ENCODE measurements at places on chromosomes 13 and 19. TPM values are rescaled to one million over a fixed set of nuclear protein-coding genes. Genes with fewer than 3 reads are reported as not detected.

Gene MATK
- total RNA-seq, result 0.66 TPM

Gene ZFP28
- total RNA-seq, result 2.1 TPM

Gene ZNF814
- total RNA-seq, result 7.1 TPM

Gene BEST2
- total RNA-seq, result 22.6 TPM

Gene ZNF547
- total RNA-seq, result 1.2 TPM

Gene CNN2
- 132 TPM for total RNA-seq

Gene DPF1
- total RNA-seq, result not detected

Gene BIVM
- total RNA-seq, result 15.5 TPM

Gene PLVAP
- 20.8 TPM for total RNA-seq

Gene TRAPPC6A
- total RNA-seq, result 35.2 TPM

Gene SHD
- total RNA-seq, result 16.8 TPM

DNA sequence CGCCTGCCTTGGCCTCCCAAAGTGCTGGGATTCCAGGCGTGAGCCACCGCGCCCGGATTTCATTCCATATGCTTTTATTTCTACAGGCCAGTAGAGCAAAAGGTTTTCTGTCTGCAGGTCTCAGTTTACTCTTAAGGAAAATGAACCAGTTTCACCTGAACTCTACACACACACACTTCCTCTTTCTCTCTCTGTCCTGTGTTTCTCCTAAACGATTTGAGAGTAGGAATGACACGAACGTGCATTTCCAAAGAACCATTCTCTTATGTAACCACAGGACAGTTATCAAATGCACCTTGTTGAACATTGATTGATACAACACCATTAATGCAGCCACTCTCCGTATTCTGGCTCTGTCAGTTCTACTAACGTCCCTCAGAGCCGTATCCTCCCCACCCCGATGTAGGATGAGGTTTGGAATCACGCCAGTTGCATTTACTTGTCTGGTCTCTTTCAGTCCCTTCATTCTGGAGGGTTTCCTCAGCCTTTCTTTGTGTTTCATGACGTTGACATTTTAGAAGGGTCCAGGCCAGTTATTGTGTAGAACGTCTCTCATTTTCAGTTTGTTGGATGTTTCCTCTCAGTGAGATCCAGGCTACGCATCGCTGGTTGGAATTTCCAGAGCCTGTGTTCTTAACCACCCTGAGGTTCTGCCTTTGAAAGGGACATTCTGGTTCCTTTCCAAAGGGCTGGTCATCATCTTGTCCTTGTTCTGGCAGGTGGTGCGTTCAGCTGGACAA is 36.0 kb downstream of the BICRA start:
- no peak for DNase-seq

DNA sequence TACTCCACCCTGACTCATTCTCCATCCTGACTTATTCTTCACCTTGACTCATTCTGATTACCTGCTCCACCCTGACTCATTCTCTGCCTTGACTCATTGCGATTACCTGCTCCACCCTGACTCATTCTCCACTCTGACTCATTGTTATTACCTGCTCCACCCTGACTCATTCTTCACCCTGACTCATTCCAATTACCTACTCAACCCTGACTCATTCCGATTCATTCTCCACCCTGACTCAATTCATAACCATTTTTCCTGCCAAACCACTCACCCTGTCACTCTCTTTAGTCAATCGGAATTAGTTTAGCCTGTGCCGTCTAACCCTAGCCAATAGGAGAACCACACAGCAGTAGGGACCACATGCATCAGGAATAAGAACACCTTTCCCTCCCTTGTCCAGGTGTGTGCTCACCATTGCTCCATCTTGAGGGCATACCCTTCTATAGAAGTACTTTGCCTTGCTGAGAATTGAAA is 1227.4 kb upstream of the PCDH20 start:
- no peak for DNase-seq

DNA sequence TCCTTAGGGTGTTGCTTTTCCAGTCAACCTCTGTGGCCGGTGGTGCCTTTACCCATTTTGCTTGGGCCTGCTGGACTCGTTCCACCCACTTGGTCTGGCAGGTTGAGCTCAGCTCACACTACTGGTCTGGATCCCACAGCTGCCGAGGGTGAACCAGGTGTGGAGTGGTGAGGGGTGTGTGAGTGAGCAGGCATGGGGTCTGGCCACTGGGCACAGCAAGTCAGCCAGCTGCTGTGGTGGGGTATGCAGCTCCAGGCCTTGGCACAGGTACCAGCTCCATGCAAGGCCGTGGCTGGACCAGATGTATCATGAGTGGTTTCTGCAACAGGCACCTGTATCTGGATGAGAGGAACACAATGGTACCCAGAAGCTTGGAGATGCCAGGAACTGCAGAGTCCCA is 277.6 kb upstream of the KLHL1 start:
- no peak for DNase-seq

GRCh38 chr13:99310382-99311031 is 3.3 kb upstream of the GPR183 start:
- no peak for DNase-seq

DNA sequence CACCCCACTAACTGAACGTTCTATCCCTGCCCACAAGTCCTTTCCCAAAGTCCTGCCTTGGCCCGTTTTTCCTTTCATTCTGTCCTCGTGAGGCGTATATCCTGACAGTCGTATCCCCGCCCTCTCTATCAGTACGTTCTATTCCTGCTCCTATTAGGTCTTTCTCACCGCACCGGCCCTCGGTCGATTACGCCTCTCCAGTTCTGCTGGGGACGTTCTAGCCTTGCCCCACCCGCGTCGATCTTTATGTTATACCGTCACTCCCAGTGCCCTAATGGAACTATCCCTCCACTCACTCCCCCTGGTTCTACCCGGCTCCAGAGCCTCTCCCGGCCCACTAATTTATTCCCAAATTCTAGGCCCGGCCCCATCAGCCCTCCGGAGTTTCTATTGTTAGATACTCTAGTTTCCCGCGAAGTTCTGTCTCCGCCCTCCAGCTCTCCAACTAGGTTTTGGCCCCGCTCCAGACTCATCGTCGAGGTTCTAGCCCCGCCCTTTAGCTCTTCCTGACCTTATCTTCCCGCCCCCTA is 2.0 kb downstream of the PLAUR start:
- peak; percentile 100 for DNase-seq

DNA sequence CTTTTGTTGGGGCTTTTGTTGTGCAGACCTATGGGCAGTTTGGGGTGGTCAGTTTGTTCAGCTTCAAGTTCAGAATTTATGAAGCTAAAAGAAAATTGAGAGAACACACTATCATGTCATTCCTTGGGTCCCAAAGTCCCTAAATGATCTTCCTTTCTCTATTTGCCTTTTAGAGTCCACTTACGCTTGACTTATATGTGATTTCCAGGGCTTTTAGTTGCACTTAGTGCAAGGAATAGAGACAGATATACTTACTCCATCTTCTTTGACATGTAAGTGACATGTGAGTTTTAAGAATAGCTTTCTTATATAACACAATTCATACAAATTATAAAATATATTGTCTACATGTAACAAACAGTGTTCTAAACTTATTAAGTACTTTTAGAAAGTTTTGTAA is 660.1 kb upstream of the SLITRK1 start:
- DNase-seq, result no peak

DNA sequence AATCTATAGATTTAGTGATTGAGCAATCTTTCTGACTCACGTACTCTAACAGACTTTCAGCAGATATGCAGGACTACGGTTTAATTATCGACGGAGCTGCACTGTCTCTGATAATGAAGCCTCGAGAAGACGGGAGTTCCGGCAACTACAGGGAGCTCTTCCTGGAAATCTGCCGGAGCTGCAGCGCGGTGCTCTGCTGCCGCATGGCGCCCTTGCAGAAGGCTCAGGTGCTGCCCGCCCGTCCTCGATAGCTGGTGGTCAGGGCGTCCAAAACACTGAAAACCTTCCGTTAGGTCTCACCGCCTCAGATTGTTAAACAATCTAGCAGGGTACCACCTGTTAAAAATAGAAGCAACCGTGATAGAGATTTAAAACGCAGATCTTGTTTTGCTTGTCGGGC is 113.2 kb upstream of the MCF2L start:
- DNase-seq, result no peak

DNA sequence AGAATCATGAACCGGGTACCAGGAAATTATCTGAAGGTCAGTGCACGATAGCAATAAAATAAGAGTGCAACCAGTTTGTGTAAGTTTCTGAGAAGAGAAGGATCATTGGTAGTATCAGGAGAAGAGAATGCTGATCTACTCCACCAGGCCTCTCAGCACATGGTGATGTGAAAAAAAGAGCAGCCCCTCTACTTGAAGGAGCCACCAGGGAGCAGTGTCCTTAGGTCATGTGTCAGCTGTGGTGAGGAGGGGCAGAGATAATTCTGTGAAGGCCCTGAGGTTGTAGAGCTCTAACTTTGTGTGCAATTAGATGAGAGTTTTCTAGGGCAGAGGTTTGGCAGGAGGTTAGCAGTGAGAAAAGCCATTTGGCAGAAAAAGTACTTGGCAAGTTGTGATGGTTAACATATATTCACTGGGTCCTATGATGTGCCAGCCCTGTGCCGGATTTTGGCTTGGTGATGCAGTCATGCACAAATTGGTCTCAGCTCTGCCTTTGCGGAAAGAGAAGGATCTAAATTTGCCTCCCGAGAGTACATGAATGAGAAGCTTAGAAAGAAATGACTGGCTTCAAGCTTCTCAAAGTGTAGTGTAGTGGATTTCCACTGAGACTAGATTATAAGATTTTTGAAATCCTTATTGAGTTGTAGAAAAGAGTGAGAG is 19.2 kb upstream of the ZC3H13 start:
- no peak for DNase-seq

DNA sequence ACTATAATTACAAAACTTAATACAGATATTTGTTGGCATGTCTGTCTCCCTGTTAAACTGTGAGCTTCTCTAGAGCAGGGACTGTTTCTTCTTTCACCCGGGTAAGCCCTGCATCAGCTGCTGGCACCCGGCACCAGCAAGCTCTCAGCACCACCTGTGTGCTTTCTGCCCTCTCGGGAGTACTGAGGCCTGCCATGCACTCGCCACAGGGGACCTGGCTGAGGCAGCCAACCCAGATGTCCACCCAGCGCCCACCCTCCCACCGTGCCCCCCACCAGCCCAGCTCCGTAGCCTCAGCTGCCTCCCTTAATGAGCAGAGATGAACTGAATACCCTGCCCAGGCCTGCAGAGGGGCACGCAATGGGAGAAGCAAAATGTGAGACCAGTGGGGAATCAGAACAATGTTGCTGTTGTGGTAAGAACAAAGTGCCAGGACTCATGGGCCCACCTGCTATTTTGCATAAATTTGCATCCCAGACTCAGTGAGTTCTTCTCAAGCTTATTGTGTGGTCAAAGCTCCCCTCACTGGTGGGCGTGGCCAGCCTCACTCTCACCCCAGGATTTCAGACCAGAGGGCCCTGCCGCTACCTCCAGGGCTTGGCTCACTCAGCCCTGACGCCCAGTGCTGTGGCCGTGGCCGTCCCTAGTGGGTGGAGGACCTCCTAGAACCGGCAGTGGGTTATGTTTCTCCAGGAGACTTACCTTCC is 14.6 kb upstream of the SERPINE3 start:
- DNase-seq, result no peak

- no peak for DNase-seq
Measured at GRCh38 chr19:42333975-42334696, 8.7 kb downstream of the MEGF8 start.

GRCh38 chr19:582497-583197 is 7.0 kb upstream of the HCN2 start:
- DNase-seq, result no peak

DNA sequence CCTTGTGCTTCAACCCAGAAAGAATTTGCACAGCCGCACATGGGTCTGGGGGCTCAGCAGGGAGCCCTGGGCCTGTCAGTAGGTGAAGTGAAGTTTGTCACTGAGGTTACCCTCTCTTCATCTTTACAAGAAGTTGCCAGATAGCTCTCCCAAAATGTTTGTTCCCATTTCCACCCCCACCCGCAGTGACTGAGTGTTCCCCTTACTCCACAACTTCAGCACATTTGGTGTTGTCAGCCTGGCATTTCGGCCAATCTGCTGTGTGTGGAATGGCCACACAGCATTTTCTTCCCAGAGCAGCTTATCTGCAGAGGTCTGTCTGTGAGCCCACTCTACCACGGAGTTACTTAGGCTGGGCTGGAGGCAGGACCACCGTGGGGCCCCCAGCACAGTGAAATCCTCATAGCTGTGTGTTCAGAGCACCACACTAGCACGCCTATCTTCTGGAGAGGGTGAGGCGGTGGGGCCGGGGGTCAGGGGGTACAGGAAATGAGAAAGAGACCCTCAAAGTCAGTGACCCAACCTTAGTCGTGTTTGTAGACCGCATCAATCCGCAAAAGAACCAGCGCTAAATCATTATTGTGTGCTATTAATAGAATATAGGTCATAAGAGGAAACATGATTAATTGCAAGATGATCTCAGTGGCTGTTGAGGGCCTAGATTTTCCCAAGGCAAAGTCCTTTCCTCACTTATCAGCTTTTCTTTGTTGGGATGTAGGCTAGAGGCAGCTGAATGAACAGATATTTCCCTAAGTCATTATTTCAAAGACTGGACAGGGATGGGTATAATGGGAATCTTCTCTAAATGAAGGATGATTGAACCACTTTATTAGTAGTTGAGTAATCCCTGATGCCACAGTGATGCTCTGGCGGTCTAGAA is 116.0 kb downstream of the SIPA1L3 start:
- DNase-seq, result no peak

DNA sequence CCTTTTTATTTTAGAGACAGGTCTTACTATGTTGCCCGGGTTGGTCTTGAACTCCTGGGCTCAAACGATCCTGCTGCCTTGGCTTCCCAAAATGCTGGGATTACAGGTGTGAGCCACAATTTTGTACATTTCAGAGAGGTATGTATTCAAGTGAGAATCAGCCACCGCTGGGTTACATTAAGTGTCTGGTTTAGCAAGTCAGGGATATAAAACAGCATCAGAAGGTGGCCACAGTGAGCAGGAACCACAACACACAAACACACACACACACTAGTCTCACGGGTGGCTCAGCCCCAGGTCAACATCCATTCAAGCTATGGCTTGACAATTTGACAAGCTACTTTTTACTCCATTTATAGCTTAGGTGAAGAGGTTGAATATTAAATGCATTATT is 20.2 kb downstream of the KLK5 start:
- no peak for DNase-seq

DNA sequence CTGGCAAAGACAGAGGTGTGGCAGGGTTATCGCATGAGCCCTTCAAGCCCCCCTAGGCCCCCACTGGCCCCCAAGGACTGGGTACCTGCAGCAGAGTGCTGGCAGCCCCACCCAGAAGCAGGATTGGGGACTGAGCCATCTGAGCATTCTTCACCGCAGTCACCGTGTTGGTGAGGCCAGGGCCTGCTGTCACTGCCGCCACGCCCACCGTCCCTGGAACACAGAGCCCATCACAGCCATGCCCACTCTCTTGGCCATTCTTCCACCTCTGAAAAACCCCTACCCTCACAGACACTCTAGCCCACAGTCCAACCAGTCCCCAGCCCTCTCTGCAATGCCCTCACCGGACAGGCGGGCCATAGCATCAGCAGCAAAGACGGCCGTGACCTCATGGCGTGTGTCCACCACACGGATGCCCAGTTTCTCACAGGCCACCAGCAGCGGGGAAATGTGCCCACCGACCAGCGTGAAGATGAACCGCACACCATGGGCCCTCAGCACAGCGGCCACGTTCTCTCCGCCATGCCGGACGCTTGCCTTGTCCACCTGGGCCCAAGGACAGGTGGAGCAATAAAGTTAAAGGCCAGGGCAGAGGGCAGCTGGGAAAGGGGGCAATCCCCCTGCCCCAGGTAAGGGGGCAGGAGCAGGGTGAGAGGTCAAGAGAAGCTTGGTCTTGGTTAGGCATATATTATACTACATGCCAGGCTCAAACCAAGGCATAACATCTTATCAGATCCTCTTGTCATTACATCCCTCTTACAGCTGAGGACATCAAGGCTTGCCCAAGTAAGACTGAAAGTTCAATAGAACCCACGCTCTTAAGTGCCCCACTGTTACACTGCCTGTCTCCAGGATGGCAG is 16.1 kb downstream of the SYDE1 start:
- DNase-seq, result no peak

GRCh38 chr13:28468023-28468915 is 26.7 kb downstream of the FLT1 start:
- DNase-seq, result no peak
